ENCODE measurements at places on chromosomes 2 and 18.

DNA sequence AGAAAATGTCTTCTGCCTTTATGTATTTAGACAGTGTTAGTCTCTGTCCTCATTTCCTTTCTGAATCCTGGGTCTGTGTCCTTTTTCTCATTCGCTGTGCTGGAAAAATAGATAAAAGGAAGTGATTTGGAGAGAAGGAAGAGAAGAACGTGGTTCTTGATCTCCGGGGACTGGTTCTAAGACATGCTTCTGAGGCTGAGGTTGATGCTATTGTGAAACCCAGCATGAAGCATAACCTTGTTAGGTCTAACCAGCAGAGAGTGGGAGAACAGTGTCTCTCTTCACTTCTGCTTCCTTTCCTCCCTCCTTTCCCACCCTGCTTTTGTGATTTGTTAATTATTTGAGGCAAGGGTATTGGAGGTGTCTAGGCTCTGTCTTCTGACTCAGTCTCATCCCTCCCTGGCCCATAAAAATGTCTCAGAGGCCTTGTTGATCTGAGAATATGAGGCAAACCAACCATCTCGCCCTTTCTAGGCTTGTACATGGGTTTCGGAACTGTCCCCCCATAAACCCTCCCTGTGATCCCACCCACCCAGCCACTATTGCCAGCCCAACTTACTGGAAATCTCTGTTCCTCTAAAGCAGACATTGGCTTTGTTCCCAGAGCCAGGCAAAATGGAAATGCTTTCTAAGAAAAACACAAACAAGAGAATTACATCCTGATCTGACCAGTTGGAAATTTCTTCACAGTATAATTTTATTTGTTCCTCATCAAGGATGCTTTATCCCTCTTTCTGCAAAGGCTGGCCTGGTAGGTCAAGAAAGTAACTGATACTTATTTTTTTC is 360.6 kb upstream of the TNP1 start:
- DNase-seq = no peak

GRCh38 chr2:227804975-227805374 is 8.7 kb upstream of the CCL20 start:
- no peak for DNase-seq

GRCh38 chr18:52431683-52432082 is 91.7 kb downstream of the DCC start:
- DNase-seq = no peak

DNA sequence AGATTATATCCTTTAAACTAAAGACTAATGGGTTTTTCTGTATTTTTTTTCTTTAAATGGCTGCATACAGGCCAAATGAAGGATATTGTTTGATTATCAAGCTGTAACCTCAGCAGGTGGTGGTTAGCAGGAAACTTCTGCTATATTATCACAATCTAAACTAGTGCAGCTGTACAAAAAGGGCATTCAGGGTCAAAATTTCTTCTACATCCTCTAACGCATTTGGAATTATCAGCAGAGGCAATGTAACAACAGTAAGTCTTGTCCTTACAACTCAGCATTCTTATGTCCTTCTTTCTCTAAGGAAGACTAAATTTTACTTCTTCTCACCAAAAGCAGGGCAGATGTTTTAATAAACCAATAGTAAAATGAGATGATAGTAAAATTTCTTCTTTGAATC is 135.8 kb upstream of the FN1 start:
- no peak for DNase-seq

GRCh38 chr2:55592130-55592529 is 25.3 kb downstream of the PPP4R3B start:
- no peak for DNase-seq

GRCh38 chr2:12440731-12441130 is 276.0 kb upstream of the TRIB2 start:
- DNase-seq = no peak

- DNase-seq = no peak
These were observed 183.1 kb upstream of the HNRNPA3 start for GRCh38 chr2:177029501-177029900.

GRCh38 chr18:38695559-38696280 is 1130.1 kb upstream of the CELF4 start:
- no peak for DNase-seq

DNA sequence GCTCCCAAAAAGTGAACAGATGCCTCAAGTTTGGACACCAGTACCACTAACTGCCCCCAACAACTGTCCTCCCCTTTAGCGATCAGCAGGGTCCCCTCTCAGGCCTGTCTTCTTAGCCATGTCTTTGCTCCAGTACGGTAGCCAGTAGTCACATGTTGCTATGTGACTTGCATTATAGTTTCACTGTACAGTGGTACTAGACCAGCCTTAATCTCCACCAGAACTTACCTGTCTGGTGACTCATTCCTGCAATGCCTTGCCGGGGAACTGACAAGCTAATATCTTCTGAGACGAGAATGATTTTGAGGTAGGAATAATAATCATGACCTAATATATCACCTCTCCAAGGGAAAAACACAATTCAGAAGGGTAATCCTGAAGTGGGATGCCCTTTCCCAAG is 23.7 kb downstream of the ACMSD start:
- DNase-seq = no peak

DNA sequence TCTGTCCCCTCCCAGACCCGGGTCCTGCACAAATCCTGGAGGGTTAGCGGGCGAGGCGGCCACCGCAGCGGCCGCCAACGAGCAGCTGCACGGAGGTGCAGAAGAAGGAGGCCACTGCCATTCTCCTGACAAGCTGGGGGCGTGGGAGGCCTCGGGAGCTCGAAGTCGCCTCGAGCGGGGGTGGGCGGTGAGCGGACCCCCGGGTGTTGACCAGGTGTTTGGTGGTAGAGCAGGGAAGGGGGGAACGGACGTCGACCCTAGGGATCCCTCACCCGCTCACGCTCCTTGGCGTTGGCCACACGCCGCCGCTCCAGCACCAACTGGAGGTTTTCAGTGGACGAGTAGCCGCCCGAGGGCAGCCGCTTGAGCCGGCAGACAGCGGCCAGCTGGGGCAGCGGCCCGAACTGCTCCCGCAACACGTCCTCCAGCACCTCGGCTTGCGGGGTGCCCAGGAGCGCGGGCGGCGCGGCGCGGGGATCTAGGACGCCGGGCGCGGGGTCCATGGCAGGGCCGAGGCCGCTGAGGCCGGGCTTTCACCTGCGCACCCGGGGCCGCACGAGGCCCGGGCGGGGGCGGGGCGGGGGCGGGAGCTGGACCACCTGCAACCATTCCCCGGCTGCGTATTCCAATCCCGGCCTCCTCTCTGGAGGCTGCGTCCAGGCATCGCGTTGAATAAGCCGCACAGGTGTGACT is at the start of gene FIGLA:
TSS of gene FIGLA (minus strand) at position 508 of the 693 bp plus-strand sequence. CDS start at position 503, 5 bp downstream.
- DNase-seq = no peak

- no peak for DNase-seq
These were observed 36.4 kb downstream of the STK39 start for GRCh38 chr2:168210895-168211570.

DNA sequence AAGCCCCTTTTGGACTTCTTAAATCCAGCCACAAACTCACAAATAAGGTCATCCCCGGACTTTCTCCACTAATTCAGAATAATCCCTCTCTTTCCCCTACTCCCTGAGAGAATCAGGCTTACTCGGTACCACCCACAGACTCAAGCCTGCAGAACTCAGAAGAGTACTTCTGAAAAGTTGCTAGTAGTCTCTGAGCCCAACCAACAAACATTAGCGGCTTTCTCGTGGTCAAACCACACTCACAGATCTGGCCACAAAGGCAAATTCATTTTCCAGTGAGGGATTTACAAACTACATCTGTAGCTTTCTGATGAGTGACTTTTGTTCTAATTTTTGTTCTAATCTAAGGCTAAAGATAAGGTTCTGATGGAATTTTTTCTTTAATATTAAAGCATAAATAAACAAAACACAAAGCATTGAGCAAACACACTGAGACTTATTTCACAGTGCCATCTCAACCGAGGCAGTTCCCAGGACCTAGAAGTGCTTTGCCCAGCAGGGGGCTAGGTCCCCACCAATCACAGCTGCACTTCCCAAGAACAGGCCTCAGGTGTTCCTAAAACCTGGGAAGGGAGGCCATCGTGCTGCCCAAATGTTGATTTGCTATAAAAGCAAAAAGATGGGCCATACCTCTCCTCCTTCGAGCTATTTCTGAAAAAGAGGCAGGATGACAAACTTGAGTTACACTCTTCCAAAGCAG is 110.7 kb downstream of the COLEC12 start:
- DNase-seq = no peak

DNA sequence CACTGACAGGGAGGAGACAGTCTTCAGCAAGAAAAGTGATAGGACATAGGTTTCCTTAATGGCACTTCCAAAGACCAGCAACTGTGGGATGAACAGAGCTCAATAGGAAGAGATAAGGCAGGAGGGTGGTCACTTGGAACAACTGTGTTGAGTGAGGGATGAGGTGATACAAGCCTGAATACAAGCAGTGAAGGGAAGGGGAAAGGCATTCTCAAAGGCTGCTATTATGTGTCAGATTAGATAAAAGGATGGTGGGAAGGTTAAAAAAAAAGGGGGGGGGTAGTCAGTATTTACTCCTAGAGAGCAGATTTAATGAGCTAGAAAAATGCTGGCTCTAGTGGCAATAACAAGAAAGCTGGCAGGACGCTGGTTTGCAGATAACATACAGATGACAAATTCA is 25.7 kb downstream of the CCBE1 start:
- no peak for DNase-seq

- no peak for DNase-seq
These were observed 91.8 kb downstream of the DGKD start for GRCh38 chr2:233446121-233446520.

- DNase-seq = no peak
These were observed 67.9 kb downstream of the RHOB start for GRCh38 chr2:20514596-20515269.

- DNase-seq = no peak
These were observed 53.7 kb downstream of the CWC22 start for GRCh38 chr2:179953359-179953758.

- DNase-seq = no peak
These were observed 18.2 kb upstream of the FTCDNL1 start for GRCh38 chr2:199869227-199869541.

DNA sequence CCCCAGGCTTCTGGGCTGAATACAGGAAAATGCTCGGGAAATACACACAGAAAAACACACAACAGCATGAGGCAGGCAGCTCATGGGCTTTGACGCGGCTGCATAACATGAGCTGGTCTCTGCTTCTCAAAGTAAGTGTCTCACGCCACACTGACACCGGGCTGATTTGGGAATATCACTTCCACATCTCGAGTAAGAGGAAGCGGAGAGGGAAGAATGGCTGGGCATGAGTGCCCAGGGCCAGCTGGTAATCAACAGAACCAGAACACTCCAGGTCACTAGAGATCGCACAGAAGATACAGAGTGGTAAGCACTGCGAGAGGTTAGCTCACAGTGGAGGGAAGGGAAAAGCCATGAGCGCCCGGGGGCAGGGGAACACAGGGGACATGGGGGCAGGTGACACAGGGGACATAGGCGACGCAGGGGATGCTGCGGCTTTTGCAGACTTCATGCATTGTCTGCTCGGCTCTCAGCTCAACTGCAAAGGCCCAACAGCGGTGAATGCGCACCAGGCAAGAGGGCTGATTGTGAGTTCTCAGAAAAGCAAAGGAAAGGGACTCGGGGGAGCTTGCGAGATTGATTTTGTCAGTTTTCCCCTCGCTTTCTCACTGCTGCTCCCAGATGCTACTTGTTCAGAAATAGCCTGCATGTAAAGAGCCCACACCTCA is 141.4 kb downstream of the MBP start:
- no peak for DNase-seq

- DNase-seq = no peak
These were observed 178.9 kb downstream of the LNPK start for GRCh38 chr2:175823002-175823706.

DNA sequence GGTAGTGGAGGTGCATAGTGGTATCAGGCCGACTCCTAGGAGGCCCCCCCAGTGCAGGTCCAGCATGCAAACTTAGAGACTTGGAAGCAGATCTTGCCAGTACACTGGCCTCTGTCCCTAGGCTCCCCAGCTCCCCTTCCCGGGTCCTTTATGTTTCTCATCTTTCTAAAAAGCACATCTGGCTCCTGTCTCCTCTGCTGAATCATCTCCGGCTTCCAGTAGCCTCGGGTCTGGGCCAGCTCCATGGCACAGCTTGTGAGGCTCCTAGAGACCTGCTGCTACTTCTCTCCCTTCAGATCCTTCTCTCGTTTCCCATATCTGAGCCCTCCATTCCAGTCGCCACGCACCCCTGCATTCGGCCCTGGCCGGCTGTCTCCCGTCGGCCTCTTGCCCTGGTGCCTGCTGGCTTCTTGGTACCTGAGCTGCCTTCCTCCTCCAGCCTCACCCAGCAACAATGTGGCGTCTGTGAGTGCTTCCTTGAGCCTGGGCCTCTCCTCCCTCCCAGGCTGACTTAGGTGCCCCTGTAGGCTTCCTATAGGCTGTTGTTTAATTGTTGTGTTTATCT is 6.6 kb downstream of the TRAF3IP1 start:
- no peak for DNase-seq

- DNase-seq = no peak
These were observed at the start of gene GNLY for GRCh38 chr2:85694052-85695025. GNLY (plus strand) TSS chr2:85694358; CDS start chr2:85694419, 61 bp downstream.

- DNase-seq = no peak
These were observed 56.0 kb downstream of the LRPPRC start for GRCh38 chr2:43939695-43940256.

- DNase-seq = no peak
These were observed 51.8 kb downstream of the ROCK2 start for GRCh38 chr2:11292464-11293255.

GRCh38 chr2:227817850-227818674 is 4.4 kb downstream of the CCL20 start:
- peak; percentile 53 for DNase-seq

GRCh38 chr2:169562519-169562918 is 11.1 kb downstream of the FASTKD1 start:
- DNase-seq = no peak

DNA sequence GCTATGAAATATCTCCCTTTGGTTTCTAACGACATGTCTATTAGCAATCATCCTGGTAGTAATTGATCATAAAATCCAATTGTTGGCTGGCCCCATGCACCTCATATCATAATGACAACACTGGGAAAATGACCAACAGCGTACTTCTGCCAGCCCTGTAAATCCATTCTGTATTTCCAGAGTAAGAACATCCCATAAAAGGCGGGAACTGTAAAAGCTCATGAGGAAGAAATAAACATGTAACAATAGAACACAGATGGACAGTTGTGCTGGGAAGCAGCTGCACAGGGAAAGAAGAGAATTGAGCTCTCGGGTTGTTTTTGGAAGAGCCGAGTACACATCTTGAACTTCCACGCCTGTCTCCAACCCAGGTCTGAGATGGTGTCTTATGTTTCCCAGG is 218.7 kb downstream of the CMPK2 start:
- DNase-seq = no peak

- no peak for DNase-seq
These were observed 74.0 kb downstream of the BIRC6 start for GRCh38 chr2:32430804-32431203.

All from CD4-positive, alpha-beta T cell treated with Interleukin-1 beta for 1 hour (primary cell).